ENCODE measurements at places on chromosomes 11 and 22.

DNA sequence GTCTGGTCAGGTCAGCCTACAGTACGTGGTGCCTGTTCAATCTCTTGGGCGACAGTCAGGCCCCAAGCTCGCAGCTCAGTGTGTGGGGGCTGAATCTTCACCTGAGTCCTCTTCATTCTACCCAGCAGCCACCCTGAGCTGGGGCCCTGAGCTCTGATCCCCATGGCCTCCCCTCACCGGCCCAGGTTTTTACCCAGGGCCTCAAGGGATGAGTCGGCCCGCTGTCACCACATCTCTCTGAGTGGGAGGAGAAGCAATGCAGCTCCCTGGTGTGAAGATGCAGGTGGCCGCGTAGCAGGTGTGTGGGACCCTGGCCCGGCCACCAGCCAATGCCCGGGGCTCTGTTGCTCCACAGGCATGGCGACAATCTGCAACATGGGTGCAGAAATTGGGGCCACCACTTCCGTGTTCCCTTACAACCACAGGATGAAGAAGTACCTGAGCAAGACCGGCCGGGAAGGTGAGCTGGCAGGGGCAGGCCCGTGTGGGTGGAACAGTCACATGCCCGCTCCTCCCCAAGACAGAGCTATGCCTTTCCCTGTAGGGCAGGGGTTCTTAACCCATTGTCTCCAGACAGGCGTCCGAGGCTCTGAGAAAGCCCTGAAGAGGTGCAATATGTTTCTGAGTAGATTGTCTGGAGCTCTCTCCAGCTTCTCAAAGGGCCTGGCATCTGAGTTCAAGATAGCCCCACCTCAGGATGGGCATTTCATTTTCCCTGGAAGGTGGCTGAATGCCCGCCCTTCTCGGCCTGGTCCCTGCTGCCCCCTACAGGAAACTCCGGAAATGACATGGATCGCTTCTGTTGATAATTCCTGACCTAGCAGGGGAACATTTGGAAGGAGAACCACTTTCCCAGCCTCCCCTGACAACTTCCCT lies 26.9 kb downstream of the POLR3H start:
- DNase-seq: peak; percentile 46

- DNase-seq: no peak
Measured at GRCh38 chr11:28140689-28141455, 32.7 kb downstream of the METTL15 start.

DNA sequence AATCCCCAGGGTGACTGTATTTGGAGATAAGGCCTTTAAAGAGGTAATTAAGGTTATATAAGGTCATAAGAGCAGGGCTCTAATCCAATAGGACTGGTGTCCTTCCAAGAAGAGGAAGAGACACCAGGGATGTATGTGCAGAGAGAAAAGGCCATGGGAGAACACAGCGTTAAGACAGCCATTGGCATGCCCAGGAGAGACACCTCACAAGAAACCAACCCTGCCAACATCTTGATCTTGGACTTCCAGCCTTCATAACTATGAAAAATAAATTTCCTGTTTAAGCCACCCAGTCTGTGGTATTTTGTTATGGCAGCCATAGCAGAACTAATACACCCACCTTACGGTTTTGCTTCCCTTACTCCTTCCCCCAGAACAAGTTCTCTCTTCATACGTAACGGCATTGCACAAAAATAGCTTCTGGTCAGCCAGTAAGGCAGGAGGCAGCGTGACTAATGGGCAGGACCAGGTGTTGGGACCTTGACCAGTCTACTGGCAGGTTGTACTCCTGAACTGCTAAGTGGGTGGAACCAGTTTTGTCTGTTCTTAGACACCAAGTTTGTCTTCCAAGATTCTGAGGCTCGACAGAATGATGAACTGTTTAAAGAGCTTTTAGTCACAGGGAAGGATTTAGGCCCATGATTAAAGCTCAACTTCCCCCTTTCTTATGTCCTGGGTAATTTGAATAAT lies 31.9 kb upstream of the UPB1 start:
- DNase-seq: no peak

GRCh38 chr11:102390667-102391465 lies 43.9 kb downstream of the BIRC2 start:
- DNase-seq: peak; percentile 6

DNA sequence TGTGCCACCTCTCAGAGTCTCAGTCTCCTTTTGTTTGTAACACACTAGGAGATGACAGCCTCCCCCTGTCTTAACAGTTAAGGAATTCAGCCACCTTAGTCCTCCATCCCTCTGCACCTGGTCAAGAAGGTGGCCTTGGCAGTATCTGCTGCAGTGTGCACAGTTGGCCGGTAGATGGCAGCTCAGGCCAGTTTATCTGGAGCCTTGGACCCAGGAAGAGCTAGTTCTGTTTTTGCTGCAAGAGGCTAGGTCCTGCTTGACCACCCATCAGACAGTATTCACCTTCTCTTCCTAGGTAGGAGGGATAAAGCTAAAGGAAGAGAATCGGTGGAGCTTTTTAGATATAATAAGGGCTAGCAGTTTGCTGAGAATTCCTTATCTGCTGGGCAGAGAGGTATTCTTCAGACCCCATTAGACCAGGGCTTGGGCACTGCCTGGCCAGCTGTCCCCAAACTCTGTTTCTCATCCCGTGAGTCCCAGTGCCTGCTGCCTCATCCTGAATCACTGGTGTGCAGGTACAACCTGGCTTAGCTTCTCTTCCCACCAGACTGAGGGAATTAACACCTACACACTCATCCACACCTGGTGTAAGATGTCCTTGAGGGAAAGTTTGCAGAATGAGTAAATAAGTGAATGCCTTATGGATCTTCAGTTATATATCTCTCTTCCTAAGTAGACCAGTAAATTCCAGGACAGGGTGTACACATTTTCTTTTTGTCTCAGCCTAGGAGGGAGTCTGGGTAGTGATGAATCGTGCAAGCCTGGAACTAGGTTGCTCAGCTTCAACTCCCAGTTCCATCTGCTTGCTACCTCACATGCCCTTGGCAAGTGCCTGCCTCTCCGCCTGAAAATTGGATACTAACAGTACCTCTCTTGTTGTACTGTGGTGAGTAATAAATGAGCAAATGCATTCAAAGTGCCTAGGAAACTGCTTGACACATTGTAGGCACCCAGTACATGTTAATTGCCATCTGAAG lies 70.8 kb upstream of the NARS2 start:
- DNase-seq: peak; percentile 73

- no peak for DNase-seq
Measured at GRCh38 chr11:120344302-120345004, 8.2 kb downstream of the ARHGEF12 start.

DNA sequence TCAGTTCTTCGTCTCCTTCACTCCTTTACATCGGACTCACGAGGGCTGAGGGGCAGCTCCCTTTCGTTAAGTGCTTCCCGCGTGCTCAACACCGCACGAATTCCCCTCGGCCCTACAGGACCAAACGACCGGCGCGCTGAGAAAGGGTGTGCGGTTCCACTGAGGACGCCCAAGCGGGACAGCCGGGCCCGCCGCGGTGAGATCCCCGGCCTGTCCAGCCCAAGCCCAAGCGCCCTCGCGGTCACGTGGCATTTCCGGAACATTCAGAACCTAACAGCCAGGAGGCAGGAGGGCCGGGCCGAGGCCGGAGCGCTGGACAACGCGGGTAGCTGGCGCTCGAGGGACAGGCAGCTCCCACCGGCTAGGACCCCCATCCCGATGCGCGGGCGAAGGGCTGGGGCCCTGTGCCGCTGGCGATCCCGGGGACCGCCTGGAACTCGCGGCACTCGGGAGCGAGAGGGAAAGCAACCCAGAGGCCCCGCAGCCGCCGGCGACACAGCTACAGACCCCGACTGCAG lies 737 bp upstream of the STIP1 start:
- DNase-seq: no peak

- DNase-seq: no peak
Measured at GRCh38 chr11:86461892-86462291, 87.2 kb downstream of the CCDC81 start.

GRCh38 chr22:46706060-46706459 lies 32.0 kb downstream of the CERK start:
- DNase-seq: no peak

GRCh38 chr22:39207141-39208012 lies 37.4 kb downstream of the PDGFB start:
- DNase-seq: no peak

DNA sequence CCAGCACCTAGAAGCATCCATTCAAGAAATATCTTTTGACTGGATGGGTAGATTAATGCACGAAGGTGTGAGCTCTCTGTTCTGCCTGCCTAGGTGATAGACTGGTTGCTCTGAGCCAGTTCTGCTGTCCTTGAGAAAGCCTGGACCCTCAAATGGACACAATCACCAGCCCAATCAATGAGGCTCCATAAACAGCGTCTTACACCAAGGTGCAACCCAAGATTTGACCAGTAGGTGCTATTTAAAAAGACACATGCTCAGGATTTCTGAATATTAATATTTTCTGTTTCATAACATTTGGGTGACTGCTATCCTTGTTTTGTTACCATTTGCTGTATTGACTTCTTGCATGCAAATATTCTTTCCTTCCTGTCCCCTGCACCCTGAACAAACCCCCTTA lies 39.0 kb downstream of the PAMR1 start:
- no peak for DNase-seq

Measured in H54 (cell line).